ENCODE measurements at places on chromosomes 5 and 9.

GRCh38 chr5:123304777-123305316, 118.4 kb downstream of the CEP120 start:
- no peak for DNase-seq

- no peak for DNase-seq
Observed at GRCh38 chr9:110047232-110047954, 160.6 kb downstream of the C9orf152 start.

- DNase-seq, result no peak
Observed at GRCh38 chr9:96141128-96141474, 160.9 kb downstream of the HSD17B3 start.

GRCh38 chr5:65651144-65651543, 26.3 kb downstream of the SHLD3 start:
- DNase-seq, result no peak

GRCh38 chr9:20474496-20474895, 147.8 kb downstream of the MLLT3 start:
- no peak for DNase-seq

DNA sequence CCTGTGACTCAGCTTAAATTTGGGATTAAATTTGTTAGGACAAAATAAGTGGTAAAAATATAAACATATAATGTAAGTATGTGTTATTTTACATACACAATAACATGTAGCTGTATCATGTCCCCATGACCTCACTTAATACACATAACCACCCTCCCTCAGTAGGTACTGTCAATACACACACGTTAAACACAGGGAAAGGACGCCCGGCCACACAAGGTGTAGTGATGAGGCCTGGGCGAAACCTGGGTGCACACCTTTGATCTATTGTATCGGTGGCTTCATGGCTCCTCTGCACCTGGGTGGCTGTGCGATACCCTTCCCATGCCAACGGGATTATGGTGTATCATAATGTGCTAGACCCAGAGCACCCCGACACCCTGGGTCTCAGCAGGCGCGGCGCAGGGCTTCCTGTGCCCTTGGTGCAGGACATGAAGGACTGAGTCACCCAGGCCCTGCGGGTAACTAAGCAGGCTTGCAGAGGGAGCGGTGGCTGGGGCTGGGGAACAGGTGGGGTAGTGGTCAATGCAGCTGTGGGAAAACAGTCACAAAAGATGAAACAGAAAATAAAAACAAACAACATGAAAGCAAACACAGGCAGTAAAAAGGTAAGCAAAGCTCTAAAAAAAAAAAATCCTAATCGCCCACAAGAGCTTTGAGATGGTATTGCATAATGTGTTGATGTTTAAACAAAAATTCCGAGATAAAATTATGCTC, 127.5 kb upstream of the RETREG1 start:
- DNase-seq, result no peak

DNA sequence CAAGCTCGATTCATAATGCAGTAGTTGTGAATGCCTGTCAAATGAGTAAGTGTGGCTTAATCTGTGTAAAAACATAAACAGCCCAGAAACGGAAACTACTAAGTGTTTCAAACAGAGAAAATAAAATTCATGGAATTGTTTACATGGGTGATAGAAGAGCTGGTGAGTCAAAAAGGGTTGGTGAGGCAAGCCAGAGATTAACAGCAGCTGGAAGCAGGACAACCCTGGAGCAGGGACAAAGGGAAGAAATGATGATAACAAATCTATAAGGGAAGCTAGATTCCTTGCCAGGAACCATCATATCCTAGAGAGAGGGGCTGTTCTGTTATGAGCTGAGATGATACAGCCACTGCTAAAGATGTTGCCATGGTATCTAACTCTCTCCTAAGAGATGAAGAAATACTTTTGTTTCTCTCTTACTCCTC, 18.0 kb upstream of the PRR16 start:
- DNase-seq, result no peak

DNA sequence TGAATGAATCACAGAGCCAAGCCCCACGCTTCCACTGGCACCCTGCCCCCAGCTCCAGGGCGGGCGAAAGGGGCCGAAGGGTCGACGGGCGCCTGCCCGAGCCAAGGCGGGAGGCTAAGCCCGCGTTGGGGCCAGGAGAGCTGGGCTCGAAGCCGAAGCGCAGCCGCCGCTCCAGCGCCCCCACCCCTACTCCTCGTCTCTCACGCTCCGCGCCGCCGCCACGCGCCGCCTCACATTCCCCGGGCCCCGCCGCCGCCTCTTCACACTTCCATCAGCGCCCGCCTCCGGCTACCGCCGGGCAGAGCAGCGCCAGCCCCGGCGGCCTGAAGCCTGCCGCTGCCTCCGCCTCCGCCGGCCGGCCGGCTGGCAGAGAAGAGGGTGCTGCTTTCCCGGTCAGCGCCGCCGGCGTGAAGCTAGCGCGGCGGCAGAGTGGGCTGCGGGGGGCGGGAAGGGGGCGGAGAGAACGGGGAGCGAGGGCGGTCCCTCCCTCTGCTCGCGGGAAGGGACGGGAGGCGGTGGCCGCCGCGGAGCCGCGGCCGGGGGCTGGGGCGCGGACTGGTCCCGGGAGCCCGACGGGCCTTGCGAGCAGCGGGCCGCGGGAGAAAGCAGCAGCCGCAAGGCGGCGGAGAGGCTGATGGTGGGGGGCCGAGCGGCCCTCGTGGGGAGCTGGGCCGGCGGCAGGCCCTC, at the start of gene HOMER1:
Gene HOMER1 (minus strand): TSS at position 431 of the 687 bp plus-strand sequence. CDS start 1,360 bp downstream, outside the sequence.
- peak; percentile 65 for DNase-seq

DNA sequence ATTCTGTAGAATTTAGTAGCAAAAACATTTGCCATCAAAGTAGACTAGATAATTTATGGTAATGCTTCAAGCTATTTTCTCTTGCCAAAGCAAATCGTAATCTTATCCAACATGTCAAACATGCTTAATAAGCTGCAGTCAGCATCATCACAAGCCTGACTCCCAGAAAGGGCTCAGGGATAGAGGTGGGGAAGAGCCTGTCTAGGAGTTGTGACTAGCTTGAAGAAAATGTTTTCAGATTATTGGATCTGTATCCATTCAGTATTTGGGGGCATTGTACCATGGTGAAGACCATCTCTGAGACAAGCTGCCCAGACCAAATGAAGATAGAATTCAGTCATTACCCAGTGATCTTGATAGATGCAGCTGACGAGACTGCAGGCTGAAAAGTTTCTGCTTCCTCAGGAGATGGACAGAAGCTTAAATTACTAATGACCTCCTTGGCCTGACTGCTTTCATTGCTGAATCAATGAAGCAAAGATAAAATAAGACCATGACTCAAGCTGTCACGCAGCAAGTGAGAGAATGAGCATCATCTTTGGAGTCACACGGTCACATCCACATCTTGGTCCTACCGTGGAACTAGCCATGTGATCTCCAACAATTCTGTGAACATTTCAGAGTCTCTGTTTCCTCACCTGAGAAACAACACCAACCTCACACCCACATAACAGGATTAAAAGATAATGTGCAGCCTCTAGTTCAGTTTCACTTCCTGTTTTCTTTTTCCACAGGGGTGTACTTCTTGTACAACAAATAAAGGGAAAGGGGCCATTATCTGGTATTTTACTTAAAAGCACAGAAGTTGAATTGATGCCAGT, 9.4 kb downstream of the ERAP2 start:
- DNase-seq, result no peak

- no peak for DNase-seq
Observed at GRCh38 chr9:119114681-119115080, 254.6 kb downstream of the BRINP1 start.

GRCh38 chr5:75706016-75706415, 11.2 kb downstream of the POC5 start:
- no peak for DNase-seq

- no peak for DNase-seq
Observed at GRCh38 chr5:134084570-134084969, 29.9 kb upstream of the TCF7 start.

DNA sequence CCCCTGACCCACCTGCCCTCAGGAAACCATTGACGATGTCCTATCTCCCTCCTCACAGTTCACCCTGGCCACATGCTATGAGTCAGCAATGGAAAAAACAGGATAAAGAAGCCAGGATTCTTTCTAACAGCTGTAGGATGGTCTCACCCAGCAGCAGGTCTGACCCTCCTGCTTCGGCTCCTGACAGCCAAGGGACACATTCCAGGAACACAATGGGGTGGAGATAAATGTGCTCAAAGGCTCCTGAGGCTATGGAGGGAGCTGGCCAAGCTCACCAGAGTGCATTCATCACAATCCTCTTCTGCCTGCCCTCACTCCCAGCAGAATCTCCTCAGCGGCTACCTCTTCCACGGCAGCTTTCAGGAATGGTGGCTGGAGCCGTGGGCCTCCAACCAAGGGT, 170.3 kb downstream of the PJA2 start:
- no peak for DNase-seq

GRCh38 chr5:43631182-43631910, 28.4 kb downstream of the NNT start:
- peak; percentile 55 for DNase-seq

DNA sequence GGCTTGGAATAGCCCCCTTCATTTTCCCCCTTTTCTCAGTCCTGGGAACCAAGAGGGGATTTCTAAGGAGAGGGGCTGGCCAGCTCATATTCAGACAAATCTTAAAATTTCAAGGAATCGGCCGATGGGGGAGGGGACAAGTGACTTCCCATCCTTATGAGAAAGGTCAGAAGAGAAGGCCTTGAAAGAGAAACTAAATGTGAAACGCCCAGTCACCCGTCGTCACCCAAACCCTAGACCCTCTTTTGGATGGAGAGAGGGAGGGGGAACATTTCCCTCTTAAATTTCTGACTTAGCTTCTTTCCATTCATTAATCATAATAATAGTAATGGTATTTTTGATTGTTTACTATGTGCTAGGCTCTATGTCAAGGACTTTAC, 850 bp upstream of the CCL19 start:
- no peak for DNase-seq

- DNase-seq, result no peak
Observed at GRCh38 chr9:130325921-130326320, 60.4 kb downstream of the HMCN2 start.

DNA sequence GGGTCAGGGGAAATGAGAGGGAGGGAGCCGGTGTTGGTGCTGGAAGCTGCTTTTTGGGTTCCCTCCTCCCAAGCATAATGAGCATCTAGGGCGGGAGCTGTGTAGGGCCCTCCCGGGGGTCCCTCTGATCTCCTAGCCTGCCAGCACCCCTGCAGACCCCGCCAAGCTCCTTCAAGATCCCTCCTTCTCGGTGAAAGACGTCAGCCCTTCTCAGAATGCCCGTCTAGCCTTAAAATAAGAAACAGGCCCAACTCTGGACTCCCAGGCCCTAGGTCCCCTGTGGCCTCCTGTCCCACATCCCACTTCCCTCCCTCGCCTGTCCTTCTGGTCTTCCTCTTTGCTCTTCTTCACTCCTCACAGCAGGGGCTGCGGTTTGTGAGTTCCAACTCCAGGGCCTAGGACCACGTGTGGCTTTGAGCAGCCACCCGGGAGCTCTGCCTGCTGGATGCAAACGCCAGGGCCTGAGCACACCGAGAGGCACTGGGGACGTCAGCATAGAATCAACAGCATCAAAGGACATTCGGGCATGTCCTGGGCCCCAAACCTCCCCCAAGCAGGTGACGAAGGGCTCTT, 8.8 kb upstream of the SCGB3A1 start:
- no peak for DNase-seq

DNA sequence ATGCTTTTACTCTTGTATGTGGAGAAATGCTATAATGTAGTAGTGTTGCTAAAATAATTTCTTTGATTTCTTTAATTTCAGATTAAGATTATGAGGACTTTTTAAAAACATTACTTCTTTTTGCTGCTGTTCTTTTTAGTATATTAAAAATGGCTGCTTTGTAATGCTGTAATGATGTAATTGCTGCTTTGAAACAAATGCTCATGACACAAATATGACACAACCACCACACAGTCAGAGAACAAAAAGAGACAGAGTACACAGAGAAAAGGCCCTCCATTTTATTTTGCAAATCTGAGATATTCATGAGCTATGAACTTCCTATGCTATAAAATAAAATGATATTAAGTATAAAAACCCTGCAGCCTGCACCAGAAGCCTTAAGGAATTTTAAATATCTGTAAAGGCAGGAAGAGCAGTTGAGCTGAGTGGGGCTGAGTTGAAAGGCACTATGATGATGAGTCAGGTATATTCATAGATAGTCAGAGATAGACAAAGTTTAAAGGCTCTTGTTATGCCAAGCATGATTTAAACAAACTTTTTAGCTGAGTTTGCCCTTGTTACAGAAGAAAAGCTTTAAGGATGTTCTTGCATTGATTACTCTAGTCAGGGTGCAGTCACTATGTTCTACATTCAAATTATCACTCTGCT, 5.1 kb upstream of the POU5F2 start:
- DNase-seq, result no peak

DNA sequence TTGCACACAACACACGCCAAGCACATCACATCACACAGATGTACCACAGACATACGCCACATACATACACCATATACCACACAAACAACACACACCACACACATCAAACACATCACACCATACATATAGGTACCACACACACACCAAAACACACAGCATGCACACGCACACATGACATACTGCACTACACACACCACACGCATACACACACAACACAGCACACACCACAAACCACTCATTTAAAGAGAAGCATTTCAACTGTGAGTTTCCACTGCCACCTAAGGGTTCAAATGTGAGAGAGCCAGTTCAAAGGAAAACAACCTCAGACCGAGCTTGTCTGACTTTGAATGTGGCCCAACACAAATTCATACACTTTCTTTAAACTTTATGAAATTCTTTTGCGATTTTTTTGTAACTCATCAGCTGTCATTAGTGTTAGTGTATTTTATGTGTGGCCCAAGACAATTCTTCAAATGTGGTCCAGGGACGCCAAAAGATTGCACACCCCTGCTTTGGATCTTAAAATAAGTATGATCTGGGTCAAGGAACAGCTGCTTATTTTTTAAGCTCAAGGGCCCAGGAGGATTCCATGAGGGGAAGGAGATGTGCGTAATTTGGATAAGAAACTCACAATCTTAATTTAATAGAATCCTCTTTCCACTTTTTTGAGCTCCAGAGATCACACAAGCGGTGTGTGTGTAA, 494.6 kb downstream of the GADD45G start:
- DNase-seq, result no peak

DNA sequence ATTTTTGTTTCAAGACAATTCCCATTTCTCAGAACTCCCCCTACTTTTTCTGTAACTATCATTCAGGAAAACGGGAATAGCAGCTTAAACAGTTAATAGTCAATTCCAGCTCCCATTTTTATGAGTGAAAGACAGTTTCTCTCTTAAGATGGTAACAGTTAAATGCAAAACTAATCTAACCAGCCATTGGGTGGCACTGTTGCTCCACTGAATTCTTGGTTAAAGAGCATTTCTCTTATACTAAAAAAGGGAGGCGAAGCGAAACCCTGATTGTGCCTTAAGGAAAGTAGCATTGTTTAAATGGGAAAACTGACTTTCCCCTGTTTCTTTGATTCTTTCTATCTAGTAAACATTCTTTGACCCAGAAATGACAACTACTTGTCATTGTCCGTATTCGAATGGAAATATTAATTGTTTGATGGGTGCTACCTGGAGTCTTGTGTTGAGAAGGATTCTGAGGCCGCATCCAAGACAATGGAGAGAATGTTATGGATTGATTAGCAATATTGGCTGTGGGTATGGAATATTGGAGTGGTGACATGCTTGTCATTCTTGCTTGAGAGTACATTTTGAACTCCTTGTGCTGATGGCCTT, 507.8 kb downstream of the MAT2B start:
- DNase-seq, result peak; percentile 45

GRCh38 chr5:175471628-175472027, 6.7 kb upstream of the SFXN1 start:
- no peak for DNase-seq

GRCh38 chr5:78824831-78825281, 160.3 kb downstream of the ARSB start:
- no peak for DNase-seq
